Osteoblast (primary cell): ENCODE measurements at places on chromosomes 3 and 15. TPM values are rescaled to one million over a fixed set of nuclear protein-coding genes. Genes with fewer than 3 reads are reported as not detected.

GRCh38 chr3:186380622-186381380, 18.8 kb upstream of the DGKG start:
- peaks cover 9% of the 10 kb centered on the region for H3K27me3 ChIP-seq
- H3K36me3 ChIP-seq, result no peaks in the 10 kb centered on the region
- no peak overlapping the region for H3K4me3 ChIP-seq
- no peak overlapping the region for H3K27ac ChIP-seq
- DNase-seq, result no peak

GRCh38 chr3:35392187-35392586, 247.1 kb upstream of the ARPP21 start:
- no peaks in the 10 kb centered on the region for H3K4me1 ChIP-seq
- DNase-seq, result no peak
- no peak overlapping the region for H3K27ac ChIP-seq
- H3K4me3 ChIP-seq, result no peak overlapping the region
- no peaks in the 10 kb centered on the region for H3K36me3 ChIP-seq

- H3K36me3 ChIP-seq, result no peaks in the 10 kb centered on the region
- H3K27me3 ChIP-seq, result no peaks in the 10 kb centered on the region
- no peak for DNase-seq
Measured at GRCh38 chr3:171173736-171174135, 147.2 kb upstream of the SLC2A2 start.

- peaks cover 13% of the 10 kb centered on the region for H3K27me3 ChIP-seq
- peak overlapping the region; percentile 82 for H3K4me3 ChIP-seq
- H3K4me1 ChIP-seq, result no peaks in the 10 kb centered on the region
- no peak overlapping the region for H3K27ac ChIP-seq
Measured at GRCh38 chr3:32237670-32238452, 619 bp upstream of the CMTM8 start.

DNA sequence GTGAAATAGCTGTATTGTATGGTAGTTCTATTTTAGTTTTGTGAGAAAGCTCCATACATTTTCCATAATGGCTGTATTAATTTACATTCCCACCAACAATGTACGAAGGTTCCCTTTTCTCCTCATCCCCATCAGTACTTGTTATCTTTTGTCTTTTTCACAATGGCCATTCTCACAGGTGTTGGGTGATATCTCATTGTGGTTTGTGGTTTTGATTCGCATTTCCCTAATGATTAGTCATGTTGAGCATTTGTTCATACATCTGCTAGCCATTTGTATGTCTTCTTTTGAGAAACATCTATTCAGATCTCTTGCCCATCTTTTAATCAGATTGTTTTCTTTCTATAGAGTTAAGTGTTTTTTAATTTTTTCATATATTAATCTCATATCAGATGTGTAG, 931.9 kb downstream of the IGSF11 start:
- H3K36me3 ChIP-seq, result no peaks in the 10 kb centered on the region
- no peaks in the 10 kb centered on the region for H3K4me1 ChIP-seq
- no peak overlapping the region for H3K27ac ChIP-seq
- H3K27me3 ChIP-seq, result no peaks in the 10 kb centered on the region
- no peak overlapping the region for H3K4me3 ChIP-seq

Gene GCNT3
- 0.72 and 1.2 TPM in 2 replicates for total RNA-seq

- no peaks in the 10 kb centered on the region for H3K27me3 ChIP-seq
- peak; percentile 32 for DNase-seq
- no peaks in the 10 kb centered on the region for H3K36me3 ChIP-seq
- no peak overlapping the region for H3K4me3 ChIP-seq
Measured at GRCh38 chr3:69806735-69807438, 67.6 kb downstream of the MITF start.

DNA sequence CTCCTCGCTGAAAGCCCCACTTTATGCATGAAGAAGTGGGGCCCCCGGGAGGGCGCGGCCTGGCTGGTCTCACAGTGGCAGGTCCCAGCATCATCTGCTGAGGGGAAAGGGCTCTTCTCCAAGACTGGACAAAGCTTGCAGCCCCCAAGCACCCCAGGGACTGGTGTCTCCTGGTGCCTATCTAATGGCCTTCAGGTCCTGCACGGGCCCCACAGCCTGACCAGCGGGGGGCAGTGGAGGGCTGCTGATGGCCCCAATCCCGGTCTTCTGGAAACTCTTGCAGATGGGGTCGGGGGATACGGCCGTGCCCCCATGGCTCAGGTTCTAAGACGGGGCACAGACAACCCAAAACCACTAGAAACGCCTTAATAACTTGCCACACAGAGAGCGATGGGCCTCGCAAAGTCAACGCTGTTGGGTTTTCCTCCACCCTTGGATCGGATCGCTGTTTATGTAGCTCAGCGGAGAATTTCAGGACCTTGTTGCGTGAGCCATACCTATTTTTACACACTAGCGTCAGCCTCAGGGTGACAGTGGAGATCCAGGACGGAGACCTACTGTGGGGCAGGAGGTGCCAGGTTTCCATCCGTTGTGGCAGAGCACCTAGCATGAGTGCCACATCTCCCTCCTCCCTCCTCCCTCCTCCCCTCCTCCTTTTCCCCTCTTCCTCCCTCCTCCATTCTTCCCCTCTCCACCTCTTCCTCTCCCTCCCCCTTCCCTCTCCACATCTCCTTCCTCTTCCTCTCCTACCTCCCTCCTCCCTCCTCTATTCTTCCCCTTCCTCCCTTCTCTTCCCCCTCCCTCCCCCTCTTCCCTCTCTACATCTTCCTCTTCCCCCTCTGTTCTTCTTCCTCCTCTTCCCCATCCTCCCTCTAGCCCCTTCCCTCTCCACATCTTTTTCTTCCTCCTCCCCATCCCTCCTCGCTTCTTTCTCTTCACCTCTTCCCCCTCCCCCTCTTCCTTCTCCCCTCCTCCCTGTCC, 79.3 kb upstream of the ALDH1L1 start:
- H3K4me1 ChIP-seq, result peaks cover 7% of the 10 kb centered on the region
- H3K4me3 ChIP-seq, result peak overlapping the region; percentile 71
- no peaks in the 10 kb centered on the region for H3K36me3 ChIP-seq
- peak; percentile 87 for DNase-seq

Gene SLC24A5
- total RNA-seq, result not detected in 2 replicates

DNA sequence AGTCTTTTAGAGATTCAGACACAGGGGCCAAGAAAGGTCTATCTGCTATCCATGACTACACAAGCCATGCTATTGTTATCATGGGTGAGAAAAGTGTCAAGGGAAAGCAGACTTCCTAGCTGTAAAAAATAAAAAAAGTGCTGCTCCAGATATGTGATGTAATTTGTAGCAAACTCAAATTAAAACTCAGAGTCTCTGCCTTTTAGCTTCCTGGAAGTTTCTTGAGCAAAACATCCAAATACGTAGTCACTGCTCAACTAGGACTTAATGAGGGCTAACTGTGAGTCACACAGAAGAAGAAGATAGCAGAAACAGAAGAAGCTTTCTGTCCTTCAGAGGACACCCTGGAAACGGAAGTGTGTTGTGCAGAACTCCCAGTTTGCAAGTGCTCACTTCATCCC, 393.4 kb upstream of the NR2F2 start:
- no peaks in the 10 kb centered on the region for H3K36me3 ChIP-seq
- no peaks in the 10 kb centered on the region for H3K27me3 ChIP-seq
- no peak for DNase-seq
- H3K4me3 ChIP-seq, result no peak overlapping the region
- no peak overlapping the region for H3K27ac ChIP-seq

DNA sequence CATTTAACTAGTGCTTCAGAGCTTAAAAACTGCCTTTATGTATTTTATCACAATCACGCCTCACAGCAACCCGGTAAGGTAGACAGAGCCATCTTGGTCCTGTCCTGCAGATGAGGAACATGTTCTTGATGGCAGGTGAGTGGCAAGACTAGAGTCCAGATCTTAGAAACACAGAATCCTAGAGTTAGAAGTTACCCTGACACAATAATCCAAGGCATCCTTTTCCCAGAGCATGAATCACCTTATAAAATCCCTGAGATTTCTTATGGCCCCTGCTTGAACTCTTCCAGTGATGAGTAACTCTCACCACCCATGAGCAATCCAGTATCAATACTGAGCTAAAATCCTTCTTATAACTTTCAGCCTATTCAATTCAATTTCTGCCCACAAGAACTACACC, 16.9 kb downstream of the POPDC2 start:
- no peaks in the 10 kb centered on the region for H3K27me3 ChIP-seq
- DNase-seq, result peak; percentile 91
- peak overlapping the region; percentile 83 for H3K27ac ChIP-seq
- H3K4me3 ChIP-seq, result no peak overlapping the region

Gene TM6SF1
- total RNA-seq, result 0.29 and 0.36 TPM in 2 replicates

Gene CATSPER2
- 1.1 and 3.8 TPM in 2 replicates for total RNA-seq

- H3K27me3 ChIP-seq, result no peaks in the 10 kb centered on the region
- H3K4me1 ChIP-seq, result peaks cover 10% of the 10 kb centered on the region
- no peaks in the 10 kb centered on the region for H3K36me3 ChIP-seq
- peak; percentile 77 for DNase-seq
- no peak overlapping the region for H3K4me3 ChIP-seq
Measured at GRCh38 chr3:49462222-49462621, 7.8 kb upstream of the DAG1 start.

GRCh38 chr3:69855436-69856162, 116.3 kb downstream of the MITF start:
- H3K27ac ChIP-seq, result no peak overlapping the region
- no peaks in the 10 kb centered on the region for H3K36me3 ChIP-seq
- no peaks in the 10 kb centered on the region for H3K27me3 ChIP-seq
- no peaks in the 10 kb centered on the region for H3K4me1 ChIP-seq

- no peak overlapping the region for H3K27ac ChIP-seq
- no peaks in the 10 kb centered on the region for H3K36me3 ChIP-seq
- peaks cover 4% of the 10 kb centered on the region for H3K4me1 ChIP-seq
- no peak for DNase-seq
- H3K4me3 ChIP-seq, result no peak overlapping the region
Measured at GRCh38 chr3:70816346-70816745, 503.9 kb upstream of the MDFIC2 start.
